ENCODE measurements at places on chromosomes 6 and 20. TPM values are rescaled to one million over a fixed set of nuclear protein-coding genes. Genes with fewer than 3 reads are reported as not detected.
A peak's percentile ranks its signal among the peaks of the same experiment; 100 is the strongest.

GRCh38 chr6:39209911-39210310 lies 19.4 kb downstream of the KCNK5 start:
- H3K4me3 ChIP-seq: no peak overlapping the region
- no peaks in the 10 kb centered on the region for H3K36me3 ChIP-seq
- H3K4me1 ChIP-seq: peaks cover 61% of the 10 kb centered on the region
- no peak overlapping the region for H3K27ac ChIP-seq
- H3K27me3 ChIP-seq: no peaks in the 10 kb centered on the region
- DNase-seq: no peak

- no peaks in the 10 kb centered on the region for H3K27me3 ChIP-seq
- H3K4me3 ChIP-seq: no peak overlapping the region
- no peaks in the 10 kb centered on the region for H3K4me1 ChIP-seq
- no peak overlapping the region for H3K27ac ChIP-seq
Observed at GRCh38 chr6:18551228-18551627, 164.1 kb downstream of the RNF144B start.

Gene NRSN1
- total RNA-seq: not detected

DNA sequence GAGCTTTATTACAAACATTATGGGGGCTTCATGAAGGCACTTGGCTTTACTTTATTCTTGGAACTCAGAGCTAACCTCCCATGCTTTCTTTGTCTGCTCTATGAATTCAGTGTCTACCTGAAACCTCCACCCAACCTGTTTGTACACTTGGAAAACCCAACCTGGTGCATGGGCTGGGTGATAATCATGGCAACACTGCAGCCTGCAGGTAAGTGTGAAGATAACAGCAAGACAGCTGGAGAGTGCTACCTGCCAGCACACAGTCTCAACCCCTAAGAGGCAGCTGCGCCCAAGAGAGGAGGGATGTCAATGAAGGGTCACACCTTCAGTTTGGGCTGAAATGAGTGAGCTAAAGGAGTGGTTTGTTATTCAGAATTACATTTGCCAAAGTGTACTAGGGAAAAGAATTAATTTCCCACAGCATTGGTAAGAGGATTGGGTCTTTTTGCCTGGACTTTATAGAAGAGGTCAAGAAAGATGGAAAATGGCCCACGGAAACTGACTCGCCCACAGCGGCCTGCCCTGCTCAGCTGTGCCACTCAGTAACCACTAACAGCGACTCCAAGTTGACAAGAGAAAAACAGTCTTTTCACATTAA lies 24.4 kb downstream of the FOXQ1 start:
- no peak for DNase-seq
- no peaks in the 10 kb centered on the region for H3K27me3 ChIP-seq
- H3K27ac ChIP-seq: peak overlapping the region; percentile 59
- no peak overlapping the region for H3K4me3 ChIP-seq
- no peaks in the 10 kb centered on the region for H3K36me3 ChIP-seq
- peaks cover 17% of the 10 kb centered on the region for H3K4me1 ChIP-seq

DNA sequence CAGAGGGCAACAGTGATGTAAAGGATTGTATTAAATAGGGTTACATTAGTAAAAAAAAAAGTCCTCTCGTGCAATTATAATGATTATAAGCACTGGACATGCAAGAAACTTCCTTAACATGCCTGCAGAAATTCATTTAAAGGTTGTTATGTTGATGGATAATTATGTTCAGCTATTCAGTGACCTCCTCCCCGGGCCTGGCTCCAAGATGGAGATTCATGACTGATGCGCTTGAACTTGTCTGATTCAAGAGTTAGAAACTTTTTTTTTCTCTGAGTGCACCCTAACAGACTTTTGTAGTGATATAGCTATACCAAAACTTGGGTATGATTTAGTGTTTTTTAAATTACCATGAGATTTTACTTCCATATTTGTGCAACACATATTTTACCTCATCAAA lies 1170.0 kb upstream of the CITED2 start:
- H3K36me3 ChIP-seq: no peaks in the 10 kb centered on the region
- no peak overlapping the region for H3K27ac ChIP-seq
- no peak overlapping the region for H3K4me3 ChIP-seq
- no peak for DNase-seq
- H3K27me3 ChIP-seq: no peaks in the 10 kb centered on the region

DNA sequence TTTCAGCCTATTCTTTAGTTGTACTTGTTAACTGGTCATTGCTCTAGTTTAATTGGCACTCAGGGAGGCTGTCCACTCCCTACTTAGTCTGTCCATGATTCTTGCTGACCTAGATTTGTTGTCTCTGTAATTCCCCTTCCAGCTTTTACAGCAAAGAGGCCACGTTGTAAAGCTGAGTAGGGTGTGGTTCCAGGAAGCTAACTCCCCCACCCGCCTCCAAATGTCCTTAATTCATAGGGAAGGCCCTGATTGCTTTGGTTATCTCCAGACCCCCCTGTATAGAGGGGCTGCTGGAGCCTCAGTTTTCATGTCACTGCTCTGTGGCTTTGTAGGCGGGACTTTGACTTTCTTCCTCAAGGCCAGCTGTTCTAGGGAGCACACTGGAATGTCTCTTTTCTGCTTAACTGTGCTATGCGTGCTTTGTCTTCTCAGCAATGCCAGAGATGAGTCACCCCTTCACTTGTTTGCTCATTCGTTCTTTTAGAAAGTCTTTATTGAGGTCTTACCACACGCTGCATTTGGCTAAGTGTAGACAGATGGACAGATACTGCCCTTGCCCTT lies 175.1 kb upstream of the JAG1 start:
- no peak overlapping the region for H3K4me3 ChIP-seq
- no peaks in the 10 kb centered on the region for H3K4me1 ChIP-seq
- peak overlapping the region; percentile 21 for H3K27ac ChIP-seq
- DNase-seq: no peak
- no peaks in the 10 kb centered on the region for H3K36me3 ChIP-seq

- no peak for DNase-seq
- H3K27me3 ChIP-seq: no peaks in the 10 kb centered on the region
- H3K27ac ChIP-seq: no peak overlapping the region
- H3K36me3 ChIP-seq: no peaks in the 10 kb centered on the region
- no peaks in the 10 kb centered on the region for H3K4me1 ChIP-seq
Observed at GRCh38 chr6:126914801-126915200, 203.7 kb upstream of the RSPO3 start.

- peaks cover 22% of the 10 kb centered on the region for H3K4me1 ChIP-seq
- no peaks in the 10 kb centered on the region for H3K27me3 ChIP-seq
- peak overlapping the region; percentile 34 for H3K27ac ChIP-seq
- H3K36me3 ChIP-seq: no peaks in the 10 kb centered on the region
- no peak for DNase-seq
Observed at GRCh38 chr20:13147071-13147963, 73.8 kb upstream of the ISM1 start.

Gene PSORS1C2
- total RNA-seq: not detected

Gene NTSR1
- total RNA-seq: 0.09 TPM

GRCh38 chr6:14730654-14731053 lies 515.2 kb upstream of the JARID2 start:
- H3K27me3 ChIP-seq: no peaks in the 10 kb centered on the region
- H3K4me1 ChIP-seq: peaks cover 46% of the 10 kb centered on the region
- no peak overlapping the region for H3K4me3 ChIP-seq
- DNase-seq: no peak

Gene PLAGL2
- 15.9 TPM for total RNA-seq
